ENCODE measurements at places on chromosomes 13 and 19. TPM values are rescaled to one million over a fixed set of nuclear protein-coding genes. Genes with fewer than 3 reads are reported as not detected.

DNA sequence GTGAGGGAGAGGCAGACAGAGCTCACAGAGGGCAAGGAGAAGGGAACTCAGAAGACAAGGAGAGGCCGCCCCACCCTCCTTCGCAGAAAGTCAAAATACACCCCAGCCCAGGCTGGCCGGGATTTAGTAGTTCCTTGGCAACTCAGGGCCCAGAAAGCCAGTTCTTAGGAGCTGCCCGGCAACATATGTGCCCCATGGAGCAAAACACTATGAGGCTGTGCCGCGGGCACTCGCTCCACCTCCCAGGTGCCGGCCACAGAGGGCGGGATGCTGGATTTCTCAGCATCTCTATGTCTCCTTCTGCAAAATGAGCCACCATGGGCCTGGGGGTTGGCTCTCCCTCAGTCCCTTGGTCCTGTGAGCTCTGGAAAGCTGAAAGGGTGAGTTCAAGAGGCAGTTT, 93.8 kb upstream of the CACNA1A start:
- no peak for DNase-seq

DNA sequence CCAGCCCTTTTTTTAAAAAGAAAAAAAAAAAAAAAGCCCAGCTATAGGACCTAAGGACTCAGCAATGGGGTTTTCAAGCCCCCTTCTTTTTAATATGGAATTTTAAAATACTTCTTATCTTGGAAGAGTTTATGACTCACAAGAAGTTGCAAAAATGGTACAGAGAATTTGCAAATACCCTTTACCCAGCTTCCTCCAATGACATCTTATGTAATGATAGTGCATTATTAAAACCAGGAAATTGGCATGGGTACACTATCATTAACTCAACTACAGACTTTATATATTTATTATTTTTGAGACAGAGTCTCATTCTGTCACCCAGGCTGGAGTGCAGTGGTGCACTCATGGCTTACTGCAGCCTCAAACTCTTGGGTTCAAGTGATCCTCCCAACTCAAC, 16.1 kb downstream of the TMEM38A start:
- peak; percentile 14 for DNase-seq

DNA sequence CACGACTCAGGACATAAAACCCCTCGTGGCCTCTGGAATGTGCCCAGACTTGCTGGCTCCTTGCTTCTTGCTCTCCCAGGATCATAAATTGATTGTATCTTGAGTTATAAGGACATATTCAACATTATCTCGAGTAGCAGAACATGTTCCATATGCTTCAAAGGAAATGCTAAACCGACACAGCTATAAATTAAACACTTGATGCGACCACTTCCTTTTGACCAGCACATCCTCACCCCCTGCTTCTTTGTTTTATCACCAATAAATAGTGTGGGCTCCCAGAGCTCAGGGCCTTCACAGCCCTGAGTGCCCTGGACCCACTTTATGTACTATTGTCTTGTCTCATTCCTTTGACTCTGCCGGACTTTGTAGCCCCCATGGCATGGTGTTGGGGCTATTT, 157.0 kb upstream of the PABPC3 start:
- no peak for DNase-seq

DNA sequence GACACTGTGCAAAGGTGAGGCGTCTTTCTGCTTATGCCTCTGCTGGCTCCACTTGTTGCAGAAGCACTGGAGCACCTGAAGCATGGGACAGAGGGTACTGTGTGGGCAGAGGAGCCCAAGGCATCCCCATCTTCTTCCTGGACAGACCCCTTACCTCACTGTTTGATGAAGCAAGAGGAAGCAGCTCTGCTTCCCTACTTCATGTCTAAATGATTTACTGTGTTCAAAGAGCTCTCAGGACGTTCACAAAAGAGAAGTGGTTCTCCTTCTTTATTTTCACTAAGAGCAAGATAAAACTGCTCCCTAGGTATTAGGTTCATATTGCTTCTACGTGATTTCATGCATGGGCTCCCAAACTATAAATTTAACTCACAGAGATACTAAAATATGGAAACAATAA, 1635.4 kb upstream of the SLC10A2 start:
- DNase-seq, result no peak

- no peak for DNase-seq
These were observed 22.7 kb upstream of the CPB2 start for GRCh38 chr13:46127358-46128023.

GRCh38 chr19:9937001-9937411, 691 bp upstream of the OLFM2 start:
- no peak for DNase-seq

DNA sequence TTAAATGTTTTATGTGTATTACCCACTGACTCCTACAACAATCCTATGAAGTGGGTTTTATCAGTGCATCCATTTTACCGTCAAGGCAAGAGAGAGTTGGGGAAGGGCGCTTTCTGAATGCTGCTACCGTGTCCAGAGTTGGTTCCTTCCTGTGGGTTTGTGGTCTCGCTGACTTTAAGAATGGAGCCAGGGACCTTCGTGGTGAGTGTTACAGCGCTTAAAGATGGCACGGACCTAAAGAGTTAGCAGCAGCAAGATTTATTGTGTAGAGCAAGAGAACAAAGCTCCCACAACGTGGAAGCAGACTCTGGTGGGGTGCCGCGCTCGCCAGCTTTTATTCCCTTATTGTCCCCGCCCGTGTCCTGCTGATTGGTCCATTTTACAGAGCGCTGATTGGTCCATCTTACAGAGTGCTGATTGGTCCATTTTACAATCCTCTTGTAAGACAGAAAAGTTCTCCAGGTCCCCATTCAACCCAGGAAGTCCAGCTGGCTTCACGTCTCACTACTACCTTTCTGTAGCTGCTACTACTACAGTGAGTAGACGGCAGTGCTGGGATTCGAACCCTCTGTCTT, 6.1 kb downstream of the OSCAR start:
- no peak for DNase-seq

Gene ZNF91
- 16.3 TPM for total RNA-seq

Gene LGALS14
- total RNA-seq, result not detected

Gene CXCL17
- not detected for total RNA-seq

Gene GNA15
- total RNA-seq, result not detected

GRCh38 chr13:72346716-72347115, 380.7 kb downstream of the MZT1 start:
- no peak for DNase-seq

DNA sequence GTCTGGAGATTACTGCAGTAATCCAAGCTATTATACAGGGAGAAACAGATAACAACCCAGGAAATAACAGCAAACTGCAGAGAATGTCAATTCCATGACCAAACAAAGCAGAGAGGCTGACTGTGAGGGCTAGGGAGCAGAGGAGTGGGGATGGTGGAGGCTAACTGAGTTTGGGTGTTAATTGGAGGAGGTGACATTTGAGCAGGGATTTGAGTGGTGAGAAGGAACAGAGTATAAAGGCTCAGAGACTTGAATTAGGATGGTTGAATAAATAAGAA, 3.1 kb downstream of the DMAC2 start:
- DNase-seq, result no peak

DNA sequence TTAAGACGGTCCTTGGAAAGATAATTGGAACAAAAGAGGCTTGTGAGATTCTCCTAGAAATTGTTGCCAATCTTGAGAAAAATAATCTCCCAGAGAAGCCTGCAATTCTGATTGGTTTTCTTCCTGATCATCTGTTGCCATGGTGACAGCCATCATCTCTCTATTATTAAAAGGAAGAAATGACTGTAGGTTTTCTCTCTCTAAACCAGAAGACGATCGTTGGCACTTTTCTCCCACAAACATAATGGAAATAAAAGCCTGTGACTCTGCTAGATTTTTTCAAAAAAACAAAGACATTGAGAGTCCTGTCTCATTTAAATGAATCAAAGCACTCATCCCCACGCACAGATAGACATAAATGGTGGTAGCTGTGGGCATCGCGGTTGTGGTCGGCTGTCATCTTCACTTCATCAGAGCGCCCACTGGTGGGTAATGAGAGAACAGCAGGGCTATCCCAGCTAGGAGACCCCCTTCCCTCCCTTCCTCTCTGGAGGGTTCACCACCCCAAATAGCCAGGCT, 21.7 kb upstream of the CALM3 start:
- DNase-seq, result no peak

DNA sequence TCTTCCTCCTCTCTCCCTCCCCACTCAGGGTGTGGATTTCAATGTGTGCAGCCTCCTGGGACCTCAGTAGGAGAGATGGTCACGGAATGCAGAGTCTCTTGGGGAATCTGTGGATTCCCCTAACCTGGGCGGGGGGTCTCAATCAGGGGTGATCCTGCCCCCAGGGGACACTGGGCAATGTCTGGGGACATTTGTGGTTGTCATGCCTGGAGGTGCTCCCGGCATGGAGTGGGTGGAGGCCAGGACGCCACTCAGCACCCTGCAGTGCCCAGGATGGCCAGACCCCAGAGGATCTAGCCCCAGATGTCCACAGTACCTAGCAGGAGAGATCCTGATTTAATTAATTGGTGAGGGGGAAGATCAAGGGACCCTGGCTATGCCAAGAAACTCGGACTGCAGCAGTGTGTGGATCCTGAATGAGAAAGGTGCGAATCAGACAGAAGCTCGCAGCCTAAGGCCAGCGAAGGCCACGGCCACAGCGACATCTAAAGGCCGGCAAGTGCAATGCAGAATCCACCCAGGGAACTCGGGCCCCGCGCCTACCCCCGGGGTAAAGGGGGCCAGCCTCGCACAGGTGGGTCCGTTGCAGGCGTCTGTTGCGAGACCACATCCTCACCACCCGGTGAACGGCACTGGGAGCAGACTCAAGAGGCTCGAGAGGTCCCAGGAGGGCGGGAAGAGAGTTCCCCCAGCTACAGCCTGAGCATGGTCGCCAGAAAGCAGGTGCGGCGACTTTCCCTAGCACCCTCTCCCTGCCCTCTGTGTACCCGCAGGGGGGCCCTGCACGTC, 88.8 kb downstream of the GNG7 start:
- DNase-seq, result peak; percentile 50

Gene SHKBP1
- total RNA-seq, result 5.7 TPM

Gene TNFSF9
- 1.7 TPM for total RNA-seq

- no peak for DNase-seq
These were observed 29.3 kb downstream of the STARD13 start for GRCh38 chr13:33256148-33256840.

- DNase-seq, result no peak
These were observed 21.4 kb upstream of the ZNF730 start for GRCh38 chr19:23095418-23095817.

GRCh38 chr13:77836423-77836822, 82.2 kb downstream of the EDNRB start:
- no peak for DNase-seq

Gene ZNF560
- total RNA-seq, result 0.16 TPM

- DNase-seq, result no peak
These were observed 23.7 kb downstream of the ZNF175 start for GRCh38 chr19:51594774-51595109.

DNA sequence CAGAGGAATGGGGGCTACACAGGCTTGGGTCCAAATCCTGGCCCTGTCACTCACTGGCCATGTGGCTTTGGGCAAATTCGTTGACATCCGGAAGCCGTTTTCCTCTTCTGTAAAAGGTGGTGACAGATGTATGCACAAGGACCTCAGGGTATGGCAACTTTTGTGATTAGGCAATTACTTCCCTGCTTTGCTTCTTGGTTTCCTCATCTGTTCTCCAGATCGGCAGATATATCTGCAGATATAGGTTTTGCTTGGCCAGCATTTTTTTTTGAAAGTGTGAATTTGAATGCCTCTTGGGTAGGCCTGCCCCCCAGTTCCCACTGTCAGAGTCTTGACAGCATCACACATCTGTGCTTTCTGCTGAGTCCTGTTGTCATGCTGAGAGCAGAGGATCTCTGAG, 17.7 kb downstream of the TMEM272 start:
- DNase-seq, result no peak

DNA sequence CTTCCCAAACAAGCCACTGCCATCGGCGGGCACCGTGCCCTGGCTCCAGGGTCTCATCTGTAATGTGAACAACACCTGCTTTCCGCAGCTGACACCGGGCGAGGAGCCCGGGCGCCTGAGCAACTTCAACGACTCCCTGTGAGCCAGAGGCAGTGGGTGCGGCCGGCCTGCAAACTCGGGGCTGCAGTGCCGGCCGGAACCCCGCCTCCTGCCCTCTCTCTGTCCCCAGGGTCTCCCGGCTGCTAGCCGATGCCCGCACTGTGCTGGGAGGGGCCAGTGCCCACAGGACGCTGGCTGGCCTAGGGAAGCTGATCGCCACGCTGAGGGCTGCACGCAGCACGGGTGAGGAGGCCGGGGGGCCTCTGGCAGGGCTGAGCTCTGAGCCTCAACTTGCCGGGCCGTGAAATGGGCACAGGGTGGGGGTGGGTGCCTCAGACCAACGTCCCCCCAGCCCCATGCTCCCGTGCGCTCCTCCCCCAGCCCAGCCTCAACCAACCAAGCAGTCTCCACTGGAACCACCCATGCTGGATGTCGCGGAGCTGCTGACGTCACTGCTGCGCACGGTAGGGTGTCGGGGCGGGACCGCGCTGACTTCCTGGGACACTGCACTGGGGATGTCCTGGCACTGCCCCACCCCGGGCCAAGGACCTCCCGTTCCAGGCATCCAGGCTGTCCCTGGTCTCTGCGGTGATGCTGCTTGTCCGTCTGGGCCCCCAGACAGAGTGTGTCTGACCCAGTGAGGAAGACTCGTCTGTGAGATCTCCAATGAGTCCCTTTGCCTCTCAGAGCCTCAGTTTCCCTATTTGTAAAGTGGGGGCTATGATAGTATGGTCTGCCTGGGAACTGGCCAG, 2.2 kb downstream of the ABCA7 start:
- no peak for DNase-seq

- no peak for DNase-seq
These were observed 15.5 kb downstream of the ZSWIM9 start for GRCh38 chr19:48186015-48186414.

- DNase-seq, result no peak
These were observed 24.2 kb downstream of the ADPRHL1 start for GRCh38 chr13:113428871-113429607.

GRCh38 chr13:55467476-55467875, 1673.2 kb upstream of the PRR20A start:
- DNase-seq, result no peak

Gene ZNF177
- total RNA-seq, result 1.1 TPM

DNA sequence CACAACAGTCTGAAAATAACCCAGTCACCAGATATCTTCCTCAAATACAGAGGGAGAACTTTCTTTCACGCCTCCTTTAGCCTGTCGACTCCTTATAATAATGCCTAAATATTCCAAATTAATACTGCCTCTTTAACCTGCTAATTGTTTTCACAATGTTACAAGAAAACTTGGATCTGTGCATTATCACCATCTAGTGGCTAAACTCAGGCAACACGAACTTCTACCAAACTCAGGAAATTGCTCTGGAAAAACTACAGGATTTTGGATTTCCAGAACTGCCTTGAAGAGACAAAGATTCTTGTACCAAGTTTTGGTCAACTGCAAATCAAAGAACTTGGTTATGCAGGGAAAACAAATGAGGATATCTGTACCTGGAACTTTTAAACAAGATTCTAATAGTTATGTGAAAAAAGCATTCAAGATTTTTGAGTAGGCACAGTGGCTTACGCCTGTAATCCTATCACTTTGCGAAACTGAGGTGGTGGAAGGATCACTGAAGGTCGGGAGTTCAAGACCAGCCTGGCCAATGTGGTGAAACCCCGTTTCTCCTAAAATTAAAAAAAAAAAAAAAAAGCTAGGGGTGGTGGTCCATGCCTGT, 10.8 kb downstream of the CLN5 start:
- peak; percentile 67 for DNase-seq

Measured in fibroblast of the aortic adventitia (primary cell).